ENCODE measurements at places on chromosomes 2 and 18.

GRCh38 chr2:135676031-135676430 is 65.6 kb upstream of the UBXN4 start:
- no peak for DNase-seq

GRCh38 chr2:241130316-241130715 is 19.0 kb downstream of the PASK start:
- no peak for DNase-seq

DNA sequence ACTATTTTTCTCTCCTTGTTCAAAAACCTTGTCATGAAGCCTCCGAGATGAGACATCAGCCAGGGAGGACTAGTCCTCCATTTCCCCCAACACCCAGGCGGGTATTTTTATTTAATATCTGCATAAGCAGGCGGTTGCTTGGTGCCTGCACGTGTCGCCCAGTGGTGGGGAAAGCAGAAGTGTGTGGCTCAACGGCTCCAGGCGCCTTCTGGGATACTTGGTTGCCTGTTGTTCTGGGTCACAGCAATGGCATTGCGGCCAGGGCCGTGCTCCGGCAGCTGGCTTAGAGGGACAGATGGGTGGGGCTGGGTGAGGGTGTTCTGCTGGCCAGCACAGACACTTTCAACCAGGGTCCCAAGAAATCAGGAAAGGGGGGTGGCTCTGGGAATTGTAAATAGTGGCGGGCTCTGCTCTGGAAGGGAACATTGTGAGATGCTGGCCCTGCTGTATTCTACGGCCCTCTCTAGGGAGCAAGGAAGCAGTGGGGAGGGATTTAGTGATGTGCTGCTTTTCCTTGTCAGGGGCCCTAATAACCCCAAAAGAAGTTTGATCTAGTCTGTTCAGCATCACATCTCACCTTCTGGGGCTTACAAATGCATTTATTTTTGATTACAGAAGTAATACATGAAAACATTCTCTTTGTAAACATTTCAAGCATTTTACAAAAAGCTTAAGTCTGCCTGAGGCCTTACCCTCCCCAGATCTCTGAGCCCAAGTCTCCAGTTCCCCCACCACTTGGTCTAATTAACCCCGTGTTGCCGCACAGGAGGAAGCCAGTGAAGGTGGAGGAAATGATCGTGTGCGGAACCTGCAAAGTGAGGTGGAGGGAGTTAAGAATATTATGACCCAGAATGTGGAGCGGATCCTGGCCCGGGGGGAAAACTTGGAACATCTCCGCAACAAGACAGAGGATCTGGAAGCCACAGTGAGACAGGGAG is 1.1 kb downstream of the VAMP8 start:
- peak; percentile 30 for DNase-seq

- DNase-seq = no peak
Measured at GRCh38 chr18:39618265-39619003, 2052.8 kb upstream of the CELF4 start.

DNA sequence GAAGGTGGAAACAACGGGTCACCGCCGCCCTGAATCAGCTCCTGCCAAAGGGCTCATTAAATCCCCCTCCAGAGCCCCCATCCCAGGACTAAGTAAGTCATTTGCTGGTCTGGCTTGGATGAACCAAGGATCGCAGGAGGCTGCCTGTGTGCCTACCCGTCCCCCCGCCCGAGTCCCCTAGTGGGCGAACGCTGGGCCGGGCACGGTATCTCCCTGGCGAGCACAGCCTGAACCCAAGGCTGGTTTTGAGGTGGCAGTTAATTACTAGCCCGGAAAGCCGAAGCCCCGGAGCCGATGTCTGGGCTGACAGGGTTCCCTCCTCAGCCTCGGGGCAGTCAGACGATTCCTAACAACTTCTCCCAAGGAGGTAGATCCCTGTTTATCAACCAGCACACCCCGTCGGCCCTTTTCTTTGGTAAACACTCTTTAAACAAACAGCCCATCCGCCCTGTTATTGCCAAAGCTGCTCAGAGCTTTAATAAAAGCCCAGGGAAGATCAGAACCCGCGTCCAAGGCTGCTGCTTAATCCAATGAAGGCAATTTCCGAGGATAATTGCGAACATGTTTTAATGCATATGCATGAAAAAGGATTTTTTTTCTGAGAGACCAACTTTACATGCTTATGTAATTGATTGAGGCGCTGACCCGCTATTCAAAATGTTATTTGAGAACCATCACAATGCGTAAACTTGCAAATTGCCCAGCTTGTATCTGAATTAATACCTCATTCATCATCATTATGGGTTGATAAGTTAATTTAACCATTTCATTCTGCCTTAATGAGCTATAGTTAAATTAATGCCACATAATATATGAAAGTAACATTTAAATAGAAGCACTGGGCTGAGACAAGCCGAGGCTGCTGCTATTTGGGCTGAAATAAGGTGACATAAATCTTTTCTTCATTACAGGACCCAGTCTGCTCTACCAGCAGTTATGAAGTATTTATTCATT is 10.5 kb downstream of the EVX2 start:
- DNase-seq = no peak
